ENCODE measurements at places on chromosomes 7 and 10.

DNA sequence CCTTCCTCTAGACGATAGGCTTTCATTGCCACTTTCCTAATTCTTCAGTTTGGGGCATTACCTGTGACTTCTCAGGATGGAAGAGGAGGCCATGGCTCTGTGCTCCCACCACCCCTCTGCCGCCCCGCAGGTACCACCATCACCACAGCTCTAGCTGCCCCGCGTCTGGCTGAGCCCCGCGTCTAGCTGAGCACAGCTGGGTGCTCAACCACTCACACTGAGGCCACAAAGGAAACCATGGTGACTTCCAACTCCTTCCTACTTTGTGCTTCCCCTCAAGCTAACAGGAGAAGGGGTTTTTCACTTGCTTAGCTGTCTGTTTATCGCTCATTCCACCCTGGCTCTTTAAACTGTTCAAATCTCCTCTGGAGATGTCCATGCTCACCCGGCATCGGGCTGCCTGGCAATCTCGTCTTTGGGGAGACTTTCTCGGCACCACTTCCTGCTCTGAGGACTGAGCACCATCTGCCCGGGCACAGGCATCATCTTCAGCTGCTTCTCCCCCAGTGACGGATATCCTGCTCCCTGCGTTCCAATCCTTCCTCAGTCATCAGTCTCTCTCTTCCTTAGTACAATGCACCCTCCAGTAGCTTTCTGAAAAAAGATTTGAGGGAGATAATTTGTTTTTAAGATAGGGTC, 59.4 kb downstream of the MAD1L1 start:
- DNase-seq: no peak

DNA sequence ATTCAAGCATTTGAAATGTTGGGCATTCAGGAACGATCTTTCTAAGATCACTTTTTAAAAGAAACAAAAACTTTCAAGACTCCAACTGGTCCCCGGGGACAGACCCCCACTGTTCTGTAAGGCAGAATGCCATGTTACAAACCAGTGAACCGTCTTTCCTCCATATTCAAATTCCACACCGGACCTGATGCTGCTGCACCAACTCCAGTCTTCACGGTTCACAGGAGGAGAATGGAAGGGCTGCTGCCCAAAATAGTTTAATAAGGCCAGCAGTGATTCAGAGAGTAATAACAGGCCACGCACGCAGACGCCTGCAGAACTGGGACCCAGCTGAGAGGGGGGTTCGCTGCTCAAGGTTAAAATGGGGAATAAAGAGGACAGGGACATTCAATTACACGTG, 47.2 kb downstream of the OSBPL3 start:
- no peak for DNase-seq

DNA sequence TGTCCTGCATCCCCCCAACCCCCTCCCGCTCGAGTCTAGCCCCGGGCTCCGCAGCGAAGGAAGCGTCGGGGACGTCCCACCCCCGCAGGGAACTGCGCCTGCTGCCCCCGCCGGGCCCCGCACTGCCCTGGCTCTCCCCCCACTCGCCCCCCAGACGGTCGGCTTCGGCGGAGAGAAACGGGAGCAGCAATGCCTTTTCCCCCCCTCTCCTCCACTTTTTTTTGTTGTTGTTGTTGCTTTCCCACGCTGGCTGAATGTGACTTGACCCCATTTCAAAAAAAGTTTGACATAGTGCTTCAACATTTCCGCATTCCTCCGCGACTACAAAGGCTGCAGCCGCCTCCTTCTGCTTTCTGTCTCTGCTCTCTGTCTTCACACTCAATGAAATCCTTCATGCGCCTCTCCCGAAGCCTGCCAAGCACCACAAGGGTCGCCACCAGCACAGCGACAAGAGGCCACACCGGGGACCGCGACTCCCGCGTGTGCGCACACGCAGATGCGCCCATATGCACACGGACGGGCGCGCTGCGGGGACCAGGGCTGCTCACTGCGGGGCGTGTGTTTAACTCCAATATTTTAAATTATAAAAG, 1.0 kb downstream of the CDK6 start:
- DNase-seq: no peak

DNA sequence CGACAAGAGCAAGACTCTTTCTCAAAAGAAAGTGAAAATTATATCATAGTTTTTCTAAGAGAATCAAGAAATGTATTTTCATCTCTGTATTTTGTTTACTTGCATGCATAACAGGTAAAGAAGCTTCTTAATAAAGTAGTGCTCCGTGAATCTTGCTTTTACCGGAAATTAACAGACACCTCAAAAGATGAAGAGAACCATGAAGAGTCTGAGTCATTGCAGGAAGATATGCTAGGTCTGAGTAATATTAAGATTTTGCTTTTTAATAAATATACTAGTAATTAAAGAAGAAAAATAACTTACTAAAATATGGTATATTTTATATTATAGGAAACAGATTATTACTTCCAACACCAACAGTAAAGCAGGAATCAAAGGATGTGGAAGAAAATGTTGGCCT, 39.5 kb upstream of the STOX1 start:
- no peak for DNase-seq

- DNase-seq: no peak
Observed at GRCh38 chr7:2701832-2702593, 14.0 kb downstream of the AMZ1 start.

DNA sequence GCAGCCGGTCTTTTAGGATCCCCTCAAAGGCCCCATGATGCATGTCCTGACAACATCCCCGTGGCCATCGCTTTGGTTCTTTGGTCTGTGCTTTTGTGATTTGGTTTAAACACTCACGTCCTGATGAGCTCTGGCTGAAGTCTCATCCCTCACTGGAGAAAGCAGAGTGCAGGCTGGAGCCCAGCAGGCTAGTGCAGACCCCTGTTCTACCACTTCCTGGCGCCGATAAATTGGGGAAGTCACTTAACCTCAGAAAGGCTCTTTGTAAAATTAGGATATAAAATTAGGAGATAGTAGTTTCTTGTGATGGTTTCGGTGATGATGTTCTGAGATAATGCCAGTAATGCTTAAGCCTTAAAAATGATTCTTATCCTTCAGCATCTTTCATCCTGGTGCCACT, 307.6 kb downstream of the GFRA1 start:
- DNase-seq: no peak

DNA sequence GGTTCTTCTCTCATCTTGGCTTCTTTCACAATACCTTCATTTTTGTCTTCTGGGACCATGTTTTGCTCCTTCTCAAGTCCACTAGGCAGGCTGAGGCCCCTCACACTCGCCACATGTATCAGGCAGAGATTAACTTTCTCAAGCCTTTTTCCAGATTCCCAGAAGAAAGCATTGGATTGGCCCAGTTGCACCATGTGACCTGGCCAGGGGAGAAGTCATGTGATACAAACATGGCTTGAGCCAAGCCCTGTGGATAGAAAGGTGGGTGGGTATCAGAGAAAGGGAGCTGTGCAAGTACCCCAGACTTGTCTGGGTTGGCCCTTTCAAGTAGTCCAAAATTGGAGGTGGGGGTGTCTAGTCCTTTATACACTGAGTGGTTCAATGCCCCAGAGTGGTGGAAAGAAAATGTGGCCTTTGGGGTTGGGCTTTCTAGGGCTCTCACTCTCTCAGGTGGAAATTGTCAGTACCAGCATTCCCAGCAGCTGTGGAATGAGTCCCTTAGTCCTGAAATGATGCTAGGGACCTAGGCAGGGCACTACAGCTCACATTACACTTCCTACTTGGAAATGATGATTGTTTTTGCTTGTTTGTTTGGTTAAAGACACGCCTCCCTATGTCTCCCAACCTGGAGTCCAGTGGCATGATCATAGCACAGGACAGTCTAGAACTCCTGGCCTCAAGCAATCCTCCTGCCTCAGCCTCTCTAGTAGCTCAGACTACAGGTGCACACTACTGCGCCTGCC, 36.9 kb upstream of the C10orf67 start:
- no peak for DNase-seq

GRCh38 chr7:107025449-107026103, 18.9 kb upstream of the PRKAR2B start:
- DNase-seq: no peak

DNA sequence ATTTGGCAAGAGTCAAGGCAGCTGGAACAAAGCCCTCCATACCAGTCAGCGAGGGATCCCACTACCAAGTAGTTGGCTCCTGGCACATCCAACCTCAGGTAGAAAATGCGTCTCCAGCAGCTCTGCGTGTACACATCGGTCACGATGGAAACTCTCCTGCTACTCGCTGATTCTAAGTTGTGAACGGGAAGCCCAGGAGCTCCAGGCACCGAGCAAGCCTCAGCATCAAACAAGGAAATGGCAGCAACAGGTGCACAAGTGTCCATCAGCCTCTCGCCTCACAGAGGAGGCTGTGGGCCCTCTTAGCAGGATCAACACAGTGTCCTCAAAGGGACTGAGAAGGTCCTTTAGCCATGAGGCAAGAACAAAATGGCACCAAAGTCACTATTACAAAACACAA, 127.0 kb downstream of the TCERG1L start:
- no peak for DNase-seq

- DNase-seq: no peak
Observed at GRCh38 chr7:30168835-30169573, 34.2 kb downstream of the MTURN start.

DNA sequence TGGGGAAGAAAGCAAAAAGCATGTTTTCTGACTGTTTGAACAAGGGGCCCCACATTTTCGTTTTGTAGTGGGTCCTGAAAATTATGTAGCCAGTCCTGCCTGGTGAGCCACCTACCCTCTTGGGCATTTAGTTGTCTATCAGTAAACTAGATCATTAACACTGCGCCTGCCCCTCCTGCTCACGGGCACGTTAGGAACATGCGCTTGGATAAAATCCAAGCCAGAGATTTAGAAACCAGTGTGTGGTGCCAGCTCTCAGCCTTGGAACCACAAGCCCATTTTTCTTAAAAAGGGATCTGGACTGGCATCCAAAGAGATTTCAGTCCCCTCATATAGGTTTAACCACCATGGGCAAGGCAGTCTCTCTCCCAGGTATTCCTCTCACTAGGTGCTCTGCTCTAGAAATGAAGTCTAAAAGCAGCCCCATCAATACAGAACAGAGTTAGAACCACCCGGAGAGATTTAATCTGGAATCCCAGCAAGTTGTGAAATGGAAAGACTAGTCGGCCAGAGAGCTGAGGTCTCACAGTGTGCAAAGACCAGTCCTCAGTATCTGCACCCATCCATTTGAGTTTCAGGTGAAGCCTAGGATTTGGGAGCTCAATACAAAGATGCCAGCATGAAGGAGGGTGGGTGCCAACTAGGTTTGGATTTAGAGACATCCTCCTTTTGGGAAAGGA, 123.9 kb upstream of the TCF7L2 start:
- no peak for DNase-seq

DNA sequence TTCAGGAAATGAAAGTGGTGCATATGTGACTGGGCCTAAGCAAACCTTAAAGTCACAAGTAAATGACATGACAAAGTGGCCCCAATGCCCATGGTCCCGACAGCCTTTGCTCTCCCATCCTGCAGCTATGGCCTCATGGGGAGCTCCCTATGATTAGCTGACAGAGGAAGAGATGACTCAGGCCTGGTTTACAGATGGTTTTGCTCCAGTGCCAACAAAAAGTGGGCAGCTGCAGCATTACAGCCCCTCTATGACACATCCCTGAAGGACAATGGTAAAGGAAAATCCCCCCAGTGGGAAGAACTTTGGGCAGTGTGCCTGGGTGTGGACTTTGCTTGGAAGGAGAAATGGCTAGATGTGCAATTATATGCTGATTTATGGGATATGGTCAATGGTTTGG, 105.1 kb upstream of the ADCY1 start:
- DNase-seq: no peak

DNA sequence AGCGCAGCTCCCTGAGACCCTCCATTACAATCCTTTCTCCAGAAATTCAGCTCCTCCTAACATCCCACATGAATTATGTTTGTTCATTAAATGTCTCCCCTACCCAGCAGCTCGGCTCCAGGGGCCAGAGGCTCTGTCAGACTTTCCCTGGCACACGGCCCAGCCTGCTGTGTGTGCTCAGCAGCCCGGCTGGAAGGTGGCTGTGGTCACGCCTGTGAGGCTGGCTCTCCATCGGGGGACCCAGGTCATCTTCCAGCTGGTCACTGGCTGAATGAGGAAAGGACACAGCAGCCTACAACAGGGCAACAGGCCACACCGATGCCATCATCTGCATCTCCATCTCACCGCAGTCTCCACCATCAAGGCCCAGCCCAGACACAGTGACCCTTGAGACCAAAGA, 219.8 kb downstream of the MAD1L1 start:
- DNase-seq: no peak

DNA sequence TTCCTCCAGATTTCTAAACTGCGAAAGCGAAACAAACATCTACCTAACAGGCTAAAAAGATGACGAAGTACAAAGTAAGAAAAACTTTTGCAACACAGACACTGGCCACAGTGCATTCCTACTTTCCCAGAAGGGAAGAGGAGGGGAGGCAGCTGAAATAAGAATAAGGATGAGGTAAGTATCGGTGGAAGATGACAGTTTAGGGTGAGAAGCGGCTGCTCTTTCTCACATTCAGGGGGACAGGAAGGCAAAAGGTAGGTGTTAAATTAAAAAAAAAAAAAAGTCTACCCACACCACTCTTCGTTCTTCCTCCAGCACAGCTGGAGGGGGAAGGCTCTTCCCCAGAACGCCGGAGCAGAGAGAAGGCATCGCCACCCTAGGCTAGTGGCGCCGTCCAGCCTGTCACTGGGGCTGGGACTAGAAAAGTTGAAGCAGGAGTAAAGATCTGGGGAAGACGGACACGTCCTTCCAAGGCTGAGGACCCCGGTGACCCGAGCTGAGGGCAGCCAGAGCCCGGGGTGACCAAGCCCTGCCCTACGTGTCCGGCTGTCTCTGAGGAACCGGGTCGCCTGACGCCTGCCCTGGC, 846 bp downstream of the DNAJC1 start:
- DNase-seq: no peak

DNA sequence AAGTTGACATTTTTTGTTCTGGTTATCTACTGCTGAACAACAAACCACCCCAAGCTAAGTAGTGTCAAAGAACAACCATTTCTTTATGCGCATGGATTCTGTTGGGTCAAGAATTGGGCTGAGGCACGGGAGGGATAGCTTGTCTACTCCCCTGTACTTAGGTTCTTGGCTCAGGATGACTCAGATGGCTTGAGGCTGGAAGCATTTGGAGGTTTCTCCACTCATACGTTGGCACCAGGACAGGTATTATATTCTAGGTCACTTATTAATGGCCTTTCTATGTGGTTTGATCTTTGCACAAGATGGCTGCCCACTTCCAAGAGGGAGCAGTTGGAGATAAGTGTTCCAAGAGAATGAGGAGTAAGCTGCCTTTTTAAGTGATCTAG, 11.8 kb upstream of the TFAM start:
- DNase-seq: no peak

- no peak for DNase-seq
Observed at GRCh38 chr7:41136551-41136950, 566.3 kb downstream of the INHBA start.

GRCh38 chr7:76220185-76221057, 18.7 kb downstream of the SRRM3 start:
- no peak for DNase-seq

- no peak for DNase-seq
Observed at GRCh38 chr7:127741764-127742375, 89.9 kb downstream of the SND1 start.

DNA sequence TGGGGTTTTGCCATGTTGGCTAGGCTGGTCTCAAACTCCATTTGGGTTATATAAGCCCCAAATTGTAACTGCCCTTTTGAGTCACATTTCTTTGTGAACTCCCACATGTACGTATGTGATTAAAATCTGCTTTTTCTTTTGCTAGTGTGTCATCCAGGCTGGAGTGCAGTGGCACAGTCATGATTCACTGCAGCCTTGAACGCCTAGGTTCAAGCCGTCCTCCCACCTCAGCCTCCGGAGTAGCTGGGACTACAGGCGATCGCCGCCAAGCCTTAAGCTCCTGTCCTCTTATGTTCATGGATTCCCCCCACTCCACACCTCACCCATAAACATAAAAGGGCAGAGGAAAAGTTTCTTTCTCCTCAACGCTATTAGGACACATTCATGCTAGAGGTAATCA, 4.4 kb upstream of the SMC3 start:
- no peak for DNase-seq
